ENCODE measurements at places on chromosomes 1 and 21. TPM values are rescaled to one million over a fixed set of nuclear protein-coding genes. Genes with fewer than 3 reads are reported as not detected.

Gene ITLN2
- not detected for total RNA-seq

Gene ITGB2
- total RNA-seq, result 0.61 TPM

Gene DCDC2B
- total RNA-seq, result not detected

Gene HEYL
- total RNA-seq, result 1.1 TPM

DNA sequence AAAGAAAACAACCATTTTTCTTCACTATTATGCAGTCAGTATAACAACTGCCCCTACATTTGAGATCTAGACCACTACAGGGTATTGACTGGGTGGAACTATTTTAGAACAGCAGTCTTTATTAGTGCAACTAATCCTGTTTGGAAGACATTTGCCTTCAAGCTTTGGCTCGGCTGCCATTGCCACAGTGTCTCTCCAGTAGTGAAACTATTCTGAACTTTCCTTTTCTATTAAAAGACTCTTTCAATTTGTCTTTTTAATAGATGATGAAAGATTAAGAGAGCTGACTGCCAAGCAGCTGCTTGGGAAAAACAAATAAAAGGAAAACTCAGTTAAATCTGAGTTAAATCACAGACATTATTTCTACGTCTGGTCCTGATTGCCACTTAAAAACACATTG, 49.3 kb downstream of the LPGAT1 start:
- H3K27ac ChIP-seq, result no peak overlapping the region
- no peak overlapping the region for H3K4me3 ChIP-seq
- H3K36me3 ChIP-seq, result peaks cover 2% of the 10 kb centered on the region
- no peaks in the 10 kb centered on the region for H3K27me3 ChIP-seq
- no peak for DNase-seq
